ENCODE measurements at places on chromosomes 12 and 14.

DNA sequence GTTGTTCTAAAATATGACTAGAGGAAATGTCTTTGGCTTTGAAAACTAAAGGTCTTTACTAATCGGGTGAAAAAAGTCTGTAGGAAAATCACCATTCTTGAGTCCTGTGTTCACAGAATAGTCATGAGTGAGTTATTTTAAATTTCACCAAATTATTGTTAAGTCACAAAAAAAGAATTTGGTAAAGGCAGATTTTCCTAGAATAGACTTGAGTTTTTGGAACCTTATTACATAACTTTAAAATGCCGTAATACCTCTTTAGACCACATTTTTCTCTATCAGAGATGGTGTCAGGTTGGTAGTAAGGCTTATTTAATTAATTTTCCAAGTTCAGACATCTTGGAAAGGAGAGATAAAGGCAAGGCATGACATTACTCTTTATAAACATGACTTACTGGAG is 184.7 kb upstream of the GARIN2 start:
- no peak for DNase-seq

DNA sequence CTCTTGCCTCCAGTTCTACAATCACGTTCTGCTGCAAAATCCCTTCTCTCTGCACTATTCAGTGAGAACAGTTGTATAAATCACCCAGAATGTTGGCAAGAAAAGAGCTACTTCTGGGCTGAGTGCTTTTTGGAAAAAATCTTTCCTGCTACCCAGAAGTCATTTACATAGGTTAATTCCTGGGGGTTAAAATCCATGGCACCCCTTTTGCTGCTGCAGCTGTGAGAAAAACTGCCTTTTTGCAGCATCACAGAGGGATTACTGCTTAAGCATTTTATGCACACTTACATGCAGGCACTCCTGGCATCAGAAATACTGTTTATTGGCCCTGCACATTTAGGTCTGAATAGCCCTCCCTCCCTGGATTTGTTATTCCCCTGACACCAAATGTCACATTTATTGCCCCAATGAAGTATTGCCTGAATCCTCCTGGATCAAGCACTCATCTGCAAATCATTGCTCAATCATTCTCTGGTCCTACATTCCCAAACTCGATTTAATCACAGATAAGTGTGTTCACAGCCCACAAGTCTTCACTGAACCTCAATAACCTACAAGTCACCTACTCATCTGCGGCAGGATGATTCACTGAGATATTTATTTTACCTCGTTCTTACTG is 43.1 kb upstream of the CCDC196 start:
- no peak for DNase-seq

GRCh38 chr12:113261847-113262470 is 40.7 kb downstream of the TPCN1 start:
- no peak for DNase-seq

- DNase-seq, result no peak
Measured at GRCh38 chr12:102043928-102044327, 17.9 kb downstream of the WASHC3 start.

DNA sequence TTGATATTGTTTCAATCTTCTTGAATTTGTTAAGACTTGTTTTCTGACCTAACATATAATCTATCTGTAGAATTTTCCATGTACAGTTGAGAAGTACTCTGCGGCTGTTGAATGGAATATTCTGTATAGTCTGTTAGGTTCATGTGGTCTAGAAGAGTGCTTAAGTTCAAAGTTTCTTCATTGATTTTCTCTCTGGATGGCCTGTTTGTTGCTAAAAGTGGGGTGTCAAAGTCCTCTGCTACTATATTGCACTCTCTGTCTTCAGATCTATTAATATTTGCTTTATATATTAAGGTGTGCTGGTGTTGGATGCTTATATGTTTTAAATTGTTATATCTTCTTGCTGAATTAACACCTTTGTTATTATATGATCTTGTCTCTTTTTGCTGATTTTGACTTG is 290.9 kb upstream of the STXBP6 start:
- DNase-seq, result no peak

DNA sequence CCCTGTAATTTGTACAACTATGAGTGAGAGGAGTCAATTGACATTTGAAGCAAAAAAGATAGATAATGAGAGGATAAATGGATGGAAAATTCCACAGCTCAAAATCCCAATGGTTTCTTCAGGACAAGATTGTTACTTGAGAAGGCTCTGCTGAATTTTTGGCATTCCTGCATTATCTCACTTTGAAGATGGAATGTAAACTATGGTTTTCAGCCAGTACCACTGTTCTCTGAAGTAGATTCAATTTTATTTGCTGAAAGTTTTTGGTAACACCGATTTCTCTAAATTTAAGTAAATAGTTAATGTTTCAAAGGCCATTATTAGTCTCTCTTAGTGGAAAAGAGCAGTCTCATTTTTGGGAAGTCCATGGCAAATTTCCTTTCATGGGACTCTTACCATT is 121.9 kb upstream of the SLC38A2 start:
- no peak for DNase-seq

GRCh38 chr14:99258876-99259726 is 12.9 kb downstream of the BCL11B start:
- DNase-seq, result no peak

- DNase-seq, result no peak
Measured at GRCh38 chr14:101077481-101078074, 174.1 kb upstream of the RTL1 start.

DNA sequence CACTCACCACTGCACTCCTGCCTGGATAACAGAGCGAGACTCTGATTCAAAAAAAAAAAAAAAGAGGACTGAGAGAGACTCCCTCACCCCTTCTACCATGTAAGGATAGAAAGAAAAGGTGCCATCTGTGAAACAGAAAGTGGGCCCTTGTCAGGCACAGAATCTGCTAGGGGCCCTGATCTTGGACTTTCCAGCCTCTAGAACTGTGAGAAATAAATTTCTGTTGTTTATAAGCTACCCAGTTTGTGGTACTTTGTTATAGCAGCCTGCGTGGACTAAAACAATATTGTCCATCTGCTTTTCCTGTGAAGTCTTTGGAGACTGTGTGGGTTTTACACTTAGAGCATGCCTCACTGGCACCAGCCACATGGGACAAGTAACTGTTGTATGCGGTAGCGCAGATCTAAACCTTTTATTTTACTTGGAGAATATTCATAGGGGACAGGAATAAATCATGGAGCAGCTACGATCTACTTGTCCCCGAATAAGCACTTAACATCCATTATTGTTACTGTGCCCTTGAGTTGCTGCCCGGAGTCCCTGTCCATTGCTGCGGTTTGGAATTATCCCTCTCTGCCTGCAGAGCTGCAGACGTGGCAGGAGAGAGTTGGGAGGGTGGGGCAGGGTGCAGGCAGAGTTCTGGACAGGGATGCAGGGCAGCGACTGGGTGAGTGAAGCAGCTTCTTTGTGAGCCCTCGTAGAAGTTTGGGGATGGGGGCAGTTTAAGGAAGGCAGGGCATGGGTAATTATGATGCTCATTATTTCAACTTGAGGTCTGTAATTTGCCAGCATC is 52.4 kb upstream of the STON2 start:
- DNase-seq, result no peak

DNA sequence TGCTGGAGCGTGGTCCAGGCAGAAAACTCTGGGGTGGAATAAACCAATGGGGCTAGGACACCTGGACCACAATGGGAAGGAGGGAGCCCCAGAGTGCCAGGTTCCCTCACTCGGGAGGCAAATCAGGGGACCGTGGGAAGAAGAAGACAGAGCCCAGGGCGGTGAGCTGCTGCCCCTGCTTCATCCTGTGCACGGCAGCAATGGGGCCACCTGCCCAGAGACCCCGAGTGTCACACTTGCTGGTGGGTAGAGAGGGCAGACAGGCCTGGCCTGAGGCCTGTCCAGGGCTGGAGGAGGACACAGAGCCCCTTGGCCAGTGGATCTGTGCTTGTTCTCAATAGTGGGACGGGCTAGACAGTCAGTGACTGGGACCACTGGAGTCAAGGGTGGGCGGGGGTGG is 58.2 kb downstream of the DIO3 start:
- no peak for DNase-seq

DNA sequence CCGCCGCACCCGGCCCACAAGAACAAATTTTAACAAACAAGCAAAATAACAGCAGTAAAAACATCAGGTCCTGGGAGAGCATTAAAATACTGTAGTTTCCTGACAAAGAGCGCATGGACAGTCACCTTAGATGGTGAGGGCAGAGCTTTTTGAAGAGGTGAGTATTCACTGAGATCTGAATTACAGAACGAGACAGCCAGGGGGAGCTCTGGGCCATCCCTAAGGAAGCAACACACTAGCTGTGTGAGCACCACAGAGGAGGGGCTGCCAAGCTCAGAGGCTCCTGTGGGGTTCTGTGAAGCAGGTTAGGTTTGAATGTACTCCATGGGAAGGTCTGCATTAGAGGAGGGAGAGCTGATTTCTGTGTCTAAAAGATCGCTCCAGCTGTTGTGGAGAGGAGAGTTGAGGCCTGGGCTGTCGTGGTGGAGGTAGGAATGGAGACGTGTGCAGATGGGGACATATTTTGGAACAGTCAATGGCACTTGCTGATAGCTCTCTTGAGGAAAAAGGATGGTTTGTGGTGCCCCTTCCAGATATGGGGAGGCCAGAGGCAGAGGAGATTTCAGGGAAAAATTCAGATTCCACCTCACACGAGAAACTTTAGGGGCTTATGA is 72.9 kb downstream of the TRAFD1 start:
- DNase-seq, result peak; percentile 42

DNA sequence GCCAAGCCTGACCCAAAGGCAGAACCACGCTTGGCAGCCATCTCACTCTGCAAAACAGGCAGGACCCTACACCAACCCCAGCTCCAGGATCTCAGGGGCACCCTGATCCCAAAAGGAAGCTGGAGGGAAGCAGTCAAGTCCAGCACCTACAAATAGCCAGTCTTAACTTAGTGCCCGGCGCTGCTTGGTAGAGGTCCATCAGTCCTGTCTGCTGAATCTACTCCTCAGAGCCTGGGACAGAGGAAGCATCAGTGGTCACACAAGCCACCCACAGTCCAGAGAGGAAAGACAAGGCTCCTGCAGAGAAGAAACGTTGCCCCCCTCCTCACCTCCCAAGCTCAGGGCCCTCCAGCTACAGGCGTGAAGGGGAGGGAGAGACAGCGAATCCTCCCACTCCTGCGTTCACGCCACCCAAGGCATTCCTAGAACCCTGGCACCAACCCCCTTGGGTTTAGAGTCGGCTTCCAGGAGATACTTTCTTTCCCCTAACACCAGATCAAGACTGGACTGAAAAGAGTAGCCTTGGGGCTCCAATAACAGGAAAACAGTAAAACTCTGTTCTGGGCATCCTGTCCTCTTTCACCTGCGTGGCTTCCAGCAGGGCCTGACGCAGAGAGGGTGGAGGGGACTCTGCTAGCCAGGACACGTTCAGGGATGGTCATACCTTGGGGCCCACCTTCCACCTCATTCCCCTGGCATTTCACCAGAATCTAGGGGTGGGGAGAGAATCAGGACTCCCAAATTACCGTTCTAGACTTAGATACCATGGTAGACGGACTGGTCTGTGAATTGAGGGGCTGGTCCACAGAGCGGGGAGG is 1.2 kb downstream of the PXN start:
- no peak for DNase-seq

DNA sequence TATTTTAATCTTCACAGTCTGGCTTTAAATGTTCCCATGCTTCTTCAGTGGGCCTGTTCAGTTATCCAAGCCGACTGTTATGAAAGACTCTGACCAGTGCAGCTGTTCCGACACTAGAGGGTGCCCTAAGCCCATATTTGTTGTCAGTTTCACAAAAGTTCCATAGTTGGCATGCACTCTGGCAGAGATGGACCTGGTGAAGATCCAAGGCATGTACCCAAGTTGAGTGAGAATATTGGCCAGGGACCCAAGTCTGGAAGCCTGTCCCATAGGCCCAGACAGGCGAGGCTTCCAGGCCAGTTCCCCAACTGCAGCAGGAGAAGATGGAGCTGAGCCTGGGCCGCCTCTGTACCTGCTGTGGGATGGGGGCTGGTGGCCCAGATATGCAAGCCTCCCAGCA is 27.4 kb upstream of the GUCY2C start:
- DNase-seq, result peak; percentile 1

DNA sequence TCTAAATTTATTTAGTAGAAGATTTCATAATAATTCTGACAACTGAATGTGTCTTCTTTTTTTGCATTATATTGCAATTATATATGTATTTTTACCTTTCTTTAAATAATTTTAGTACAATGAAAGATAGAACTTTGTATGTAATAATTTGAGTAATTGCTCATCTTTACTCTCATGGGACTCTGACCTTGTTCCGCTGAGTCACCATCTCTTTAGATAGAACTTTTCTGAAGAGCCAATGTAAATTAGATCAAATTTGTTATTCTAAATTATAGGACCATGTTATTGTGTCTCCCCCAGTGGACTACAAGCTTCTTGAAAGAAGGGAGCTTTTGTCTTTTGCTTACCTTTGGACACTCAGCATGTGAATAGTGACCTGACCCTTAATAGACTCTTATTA is 96.1 kb downstream of the TRHDE start:
- no peak for DNase-seq

DNA sequence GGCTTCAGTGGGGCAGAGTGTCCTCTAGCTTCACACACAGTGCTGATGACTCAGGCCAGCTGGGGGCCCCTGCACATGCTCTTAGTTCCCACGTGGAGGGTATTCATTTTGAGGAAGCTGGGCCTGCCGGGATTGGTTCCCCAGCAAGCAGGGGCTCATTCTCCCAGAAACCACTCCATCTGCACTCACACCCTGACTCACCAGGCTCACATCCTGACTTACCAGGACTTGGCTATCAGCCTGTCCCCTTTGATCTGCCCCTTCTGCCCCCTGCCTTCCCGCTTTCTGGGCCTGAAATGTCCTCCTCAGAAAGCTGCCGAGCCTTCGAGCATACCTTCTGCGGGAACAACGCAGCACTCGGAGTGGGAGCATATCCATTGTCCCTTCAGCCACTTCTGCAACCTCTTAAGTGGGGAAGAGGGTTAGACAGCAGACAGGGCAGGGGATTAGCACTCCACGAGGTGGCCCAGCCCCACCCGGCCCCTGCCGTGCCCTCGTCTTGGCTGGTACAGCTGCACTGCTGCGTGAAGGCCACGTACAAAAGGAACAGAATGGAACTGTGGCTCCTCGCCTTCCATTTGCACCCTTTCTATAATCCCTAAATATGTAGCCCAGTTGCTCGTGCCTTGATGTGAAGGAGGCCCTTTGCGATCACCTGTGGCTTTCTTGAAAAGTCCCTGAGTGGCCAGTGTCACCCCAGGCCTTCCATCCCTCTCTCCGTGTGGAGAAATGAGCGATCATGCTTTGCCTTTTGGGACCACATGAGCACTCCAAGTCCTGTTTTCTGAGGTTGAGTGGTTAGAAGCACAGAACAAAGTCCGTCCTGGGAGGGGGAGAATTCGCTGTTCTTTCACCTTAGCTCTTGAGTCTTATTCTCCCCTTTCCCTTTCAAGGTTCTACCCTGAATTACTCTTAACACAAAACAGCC is 26.1 kb downstream of the TPCN1 start:
- no peak for DNase-seq
